ENCODE measurements at places on chromosomes 1 and 21.

GRCh38 chr1:43973981-43974442 is 748 bp upstream of the ATP6V0B start:
- no peak for DNase-seq

DNA sequence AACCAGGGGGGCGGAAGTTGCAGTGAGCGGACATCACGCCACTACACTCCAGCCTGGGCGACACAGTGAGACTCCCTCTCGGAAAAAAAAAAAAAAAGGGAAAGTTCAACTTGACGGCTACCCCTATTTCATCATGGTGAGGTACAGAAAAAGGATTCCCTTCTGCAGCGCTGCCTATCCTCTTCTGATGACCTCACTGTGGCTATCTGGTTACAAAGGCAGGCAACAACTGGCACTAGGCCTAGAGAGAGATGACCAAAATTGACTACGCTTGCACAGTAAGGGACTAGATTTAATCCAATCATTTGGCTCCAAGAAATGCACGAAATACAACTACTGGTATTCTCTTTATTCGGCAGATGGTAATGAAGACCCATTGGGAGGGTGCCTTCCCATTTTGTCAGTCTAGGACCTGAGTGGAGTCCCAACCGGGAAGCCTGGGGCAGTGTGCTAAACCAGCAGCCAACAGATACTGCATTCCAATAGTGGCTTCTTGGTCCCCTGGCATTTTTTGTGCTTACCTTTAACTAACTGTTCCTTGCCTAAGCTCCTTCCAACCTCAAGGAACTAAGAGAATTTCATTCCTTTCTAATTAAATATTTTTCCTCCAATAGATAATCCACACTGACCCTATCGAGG is 36.6 kb downstream of the ITPKB start:
- DNase-seq = no peak

GRCh38 chr1:111747282-111747734 is 8.1 kb upstream of the INKA2 start:
- no peak for DNase-seq

- no peak for DNase-seq
These were observed 25.4 kb downstream of the PTPRC start for GRCh38 chr1:198664068-198664788.

DNA sequence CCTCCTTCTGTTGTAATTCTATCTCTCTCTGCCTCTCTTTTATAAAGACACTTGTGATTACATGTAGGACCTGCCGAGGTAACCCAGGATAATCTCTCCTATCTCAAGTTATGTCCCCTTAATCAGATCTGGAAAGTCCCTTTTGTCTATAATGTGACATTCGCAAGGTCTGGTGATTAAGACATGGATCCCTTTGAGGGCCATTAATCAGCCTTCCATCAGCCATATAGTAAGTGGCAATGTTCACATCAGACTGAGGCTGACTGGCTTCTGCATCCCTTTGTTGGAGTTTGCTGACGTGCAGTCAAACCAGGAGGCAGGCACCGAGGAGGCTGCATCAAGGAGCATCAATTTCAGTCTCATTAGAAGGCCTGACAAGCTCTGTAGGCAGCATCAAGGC is 209.6 kb downstream of the BACH1 start:
- no peak for DNase-seq

DNA sequence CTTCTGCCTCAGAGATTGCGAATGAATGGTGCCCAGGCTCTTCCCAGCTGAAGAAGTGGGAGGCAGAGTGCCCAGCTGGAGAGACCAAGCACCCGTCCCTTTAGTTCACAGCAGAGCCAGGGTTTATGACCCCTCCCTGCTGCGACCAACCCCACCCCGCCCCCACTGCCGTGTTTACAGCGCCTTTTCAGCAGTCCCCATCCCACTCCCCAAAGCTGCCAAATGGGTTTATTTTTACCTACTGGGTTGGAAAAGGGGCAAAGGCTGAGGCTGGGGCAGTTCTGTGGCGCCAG is 23.6 kb downstream of the DYRK3 start:
- no peak for DNase-seq

DNA sequence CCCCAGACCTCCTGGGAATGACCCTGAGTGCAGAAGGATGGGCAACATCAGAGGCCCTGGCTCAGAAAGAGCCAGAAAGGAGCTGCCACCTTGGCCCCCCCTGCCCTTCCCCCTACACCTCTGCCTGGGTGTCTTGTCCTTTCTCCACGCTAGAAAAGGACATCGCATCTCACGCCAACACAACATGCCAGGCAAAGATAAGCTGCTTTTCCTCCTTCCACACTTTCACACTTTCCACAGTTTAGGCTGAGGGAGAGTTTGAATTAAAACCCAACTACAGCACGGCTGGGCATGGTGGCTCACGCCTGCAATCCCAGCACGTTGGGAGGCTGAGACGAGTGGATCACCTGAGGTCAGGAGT is 109.5 kb downstream of the SPSB1 start:
- no peak for DNase-seq

Measured in left forelimb (tissue), 1 donor.